ENCODE measurements at places on chromosomes 7 and 10. TPM values are rescaled to one million over a fixed set of nuclear protein-coding genes. Genes with fewer than 3 reads are reported as not detected.

- peak; percentile 75 for DNase-seq
Measured at GRCh38 chr10:132971448-132972148, 29.2 kb upstream of the CFAP46 start.

DNA sequence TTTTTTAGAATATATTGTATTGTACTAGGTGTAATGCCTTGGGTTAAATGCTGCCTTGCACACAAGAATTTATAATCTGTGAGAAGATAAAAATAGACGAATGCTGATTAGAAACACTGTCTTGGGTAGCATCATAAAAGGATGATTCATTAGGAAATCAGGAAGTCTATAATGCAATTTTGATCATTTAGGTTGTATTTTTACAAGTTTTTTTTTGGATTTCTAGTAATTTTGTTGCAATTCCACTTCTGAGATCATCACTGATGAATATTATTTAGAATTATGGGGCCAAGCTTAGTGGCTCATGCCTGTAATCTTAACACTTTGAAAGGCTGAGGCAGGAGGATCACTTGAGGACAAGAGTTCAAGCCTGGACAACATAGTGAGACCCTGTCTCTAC lies 29.6 kb downstream of the WBP1L start:
- no peak for DNase-seq

- no peak for DNase-seq
Measured at GRCh38 chr10:116465546-116465945, 37.9 kb downstream of the PNLIPRP3 start.

The DLX6 gene
- total RNA-seq, result not detected

GRCh38 chr10:78919181-78919966 lies 149.4 kb upstream of the ZMIZ1 start:
- no peak for DNase-seq

The SPAG6 gene
- total RNA-seq, result not detected

- DNase-seq, result no peak
Measured at GRCh38 chr7:111014079-111014478, 76.8 kb upstream of the LRRN3 start.

The CYP2C19 gene
- total RNA-seq, result 0.14 TPM

The STEAP1 gene
- total RNA-seq, result 3.3 TPM

The TMEM184A gene
- 0.74 TPM for total RNA-seq

DNA sequence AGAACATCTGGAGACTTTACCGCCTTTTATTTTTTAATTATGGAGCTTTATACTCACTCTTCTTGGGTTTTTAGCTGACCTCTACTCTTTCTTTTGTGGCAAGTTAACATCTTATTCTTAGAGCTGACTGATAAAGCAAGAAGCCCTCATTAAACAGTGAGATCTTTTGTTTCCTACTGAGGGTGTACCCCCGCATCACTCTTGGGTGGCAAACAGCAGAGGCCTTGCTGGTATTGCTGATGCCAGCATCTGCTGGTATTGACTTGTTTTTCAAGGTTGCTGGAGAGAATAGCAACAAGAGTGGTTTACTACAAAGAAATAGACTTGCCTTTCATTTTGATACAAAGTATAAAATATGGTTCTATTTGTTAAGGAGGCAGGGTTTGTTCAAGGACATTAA lies 154.7 kb downstream of the ARID5B start:
- no peak for DNase-seq

DNA sequence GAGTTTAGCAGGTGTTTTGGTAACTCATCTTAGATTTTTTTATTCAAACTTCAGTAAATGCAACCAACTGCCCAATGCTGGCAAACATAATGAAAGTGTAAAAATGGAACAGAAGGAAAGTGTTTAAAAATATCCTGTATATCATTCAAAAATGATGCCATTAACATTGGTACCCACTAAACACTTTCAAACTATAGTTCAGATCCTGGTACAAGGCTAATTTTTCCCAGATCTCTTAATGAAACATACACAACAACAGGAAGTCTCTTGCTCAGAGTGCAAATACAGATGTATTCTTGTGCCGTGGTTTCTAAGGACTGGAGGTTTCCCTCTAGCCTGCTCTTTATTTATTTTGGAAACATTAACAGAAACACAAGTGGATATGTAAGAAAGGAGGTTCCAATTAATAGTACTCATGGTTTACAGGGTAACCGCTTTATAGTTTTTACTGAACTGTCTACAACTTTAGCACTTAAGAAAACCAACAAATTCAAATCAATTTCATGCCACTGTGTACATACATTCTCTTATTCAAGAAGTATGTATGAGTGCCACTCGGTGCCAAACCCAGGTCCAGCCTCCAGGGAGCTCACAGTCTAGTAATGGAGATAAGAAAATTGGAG lies 176.0 kb upstream of the AKR1E2 start:
- no peak for DNase-seq

DNA sequence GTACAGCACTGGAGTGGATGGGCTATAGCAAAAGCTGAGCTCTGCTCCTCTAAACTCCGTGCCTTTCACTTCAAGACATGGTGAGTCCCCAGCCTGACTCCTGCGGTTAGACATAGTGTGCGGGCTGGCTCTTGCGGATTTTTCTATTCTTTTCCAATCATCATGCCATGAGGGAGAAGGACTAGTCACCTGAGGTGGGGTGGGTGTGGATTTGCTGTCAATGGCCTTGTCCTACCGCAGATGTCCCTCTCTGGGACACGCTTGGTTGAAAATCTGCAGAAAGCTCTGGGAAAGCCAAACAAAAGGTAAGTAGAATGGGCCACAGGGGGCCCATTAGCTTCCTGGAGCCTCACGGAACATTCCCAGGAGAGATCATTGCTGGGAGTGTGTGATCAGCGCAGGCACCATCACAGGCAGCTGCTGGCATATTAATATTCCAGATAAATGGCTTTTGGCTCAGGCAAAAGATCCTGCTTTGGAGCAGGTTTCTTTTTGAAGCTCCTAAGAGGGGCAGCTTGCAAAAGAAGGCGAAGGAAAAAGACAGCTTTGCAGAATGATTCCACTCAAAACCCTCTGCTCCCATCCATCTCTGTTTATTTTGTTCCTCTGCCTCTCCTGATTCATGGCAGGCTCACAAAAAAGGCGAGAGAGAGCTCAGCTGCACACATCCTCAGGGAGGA lies 509.0 kb upstream of the ZMIZ1 start:
- DNase-seq, result peak; percentile 50

DNA sequence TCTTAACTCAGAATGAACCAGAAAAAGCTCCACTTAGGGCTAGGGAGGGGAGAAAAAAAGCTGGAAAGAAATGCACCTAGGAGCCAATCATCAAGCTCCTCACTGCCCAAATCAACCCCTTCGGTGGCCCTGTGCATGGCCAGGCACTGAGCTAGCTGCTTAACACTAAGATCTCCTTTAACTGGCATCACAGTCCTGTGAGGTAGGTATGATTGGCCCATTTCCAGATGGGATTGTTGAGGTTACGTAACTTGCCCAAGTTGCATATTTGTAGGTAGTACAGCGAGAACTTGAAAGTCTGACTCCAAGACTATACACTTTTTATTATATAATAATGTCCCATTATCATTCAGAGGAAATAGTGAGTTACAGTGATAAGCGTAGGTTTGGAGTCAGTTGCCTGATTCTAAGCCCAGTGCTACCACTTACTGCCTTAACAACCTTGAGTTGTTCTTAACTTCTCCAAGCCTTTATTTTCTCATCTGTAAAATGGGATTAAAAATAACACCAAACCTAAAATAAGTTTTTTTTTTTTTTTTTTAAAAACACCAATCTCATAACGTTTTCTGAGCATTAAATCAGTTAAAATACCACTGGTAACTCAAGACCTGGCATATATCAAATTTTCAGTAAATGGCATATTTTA lies 37.2 kb upstream of the ACSL5 start:
- DNase-seq, result no peak

The TFR2 gene
- total RNA-seq, result 2.0 TPM

The CPN1 gene
- total RNA-seq, result not detected

The KRIT1 gene
- 18.3 TPM for total RNA-seq

- DNase-seq, result no peak
Measured at GRCh38 chr10:21099291-21100062, 202.4 kb upstream of the NEBL start.

DNA sequence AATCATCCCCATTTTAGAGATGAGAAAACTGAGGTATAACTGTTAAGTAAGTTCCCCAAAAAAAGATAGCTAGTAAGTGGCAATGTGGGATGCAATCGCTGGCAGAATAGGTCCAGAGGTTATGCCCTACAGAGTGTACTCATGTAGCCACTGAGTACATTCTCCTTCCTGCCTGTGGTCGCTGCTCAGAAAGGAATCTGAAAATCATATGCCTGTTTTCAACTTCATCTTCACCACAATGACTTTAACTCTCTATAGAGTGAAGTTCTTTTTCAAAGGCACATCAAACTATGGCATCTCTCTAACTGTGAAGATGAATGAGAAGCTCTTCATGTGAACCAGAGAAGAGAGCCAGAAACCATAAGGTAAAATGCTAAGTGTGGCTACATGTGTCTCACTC lies 162.2 kb upstream of the SLC25A13 start:
- DNase-seq, result no peak

The TNS3 gene
- total RNA-seq, result 28.9 TPM

DNA sequence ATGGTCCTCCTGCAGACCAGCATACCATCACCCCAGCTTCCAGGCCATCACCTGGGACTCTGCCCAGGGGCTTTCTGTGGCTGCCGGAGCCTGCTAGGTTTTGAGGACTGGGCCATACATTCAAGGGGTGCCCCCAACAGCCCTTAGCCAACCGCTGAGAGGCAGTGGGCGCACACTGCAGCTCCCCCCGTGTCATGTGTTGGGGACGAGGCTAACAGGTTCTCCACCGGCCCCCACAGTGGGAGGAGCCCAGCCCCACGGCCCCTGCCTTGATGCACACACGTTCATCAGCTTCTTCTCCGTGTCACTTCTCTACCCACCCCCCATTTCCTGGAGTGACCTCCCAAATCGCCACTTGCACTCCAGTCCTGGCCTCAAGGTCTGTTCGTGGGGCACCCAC lies 543.2 kb upstream of the FOXK1 start:
- DNase-seq, result no peak

- DNase-seq, result no peak
Measured at GRCh38 chr7:135320268-135320667, 86.6 kb downstream of the STRA8 start.

GRCh38 chr10:114273910-114274309 lies 34.9 kb downstream of the VWA2 start:
- no peak for DNase-seq
